ENCODE measurements at places on chromosomes 3 and 15. TPM values are rescaled to one million over a fixed set of nuclear protein-coding genes. Genes with fewer than 3 reads are reported as not detected.

- no peak for DNase-seq
Measured at GRCh38 chr3:146640361-146640760, 35.2 kb upstream of the PLSCR5 start.

DNA sequence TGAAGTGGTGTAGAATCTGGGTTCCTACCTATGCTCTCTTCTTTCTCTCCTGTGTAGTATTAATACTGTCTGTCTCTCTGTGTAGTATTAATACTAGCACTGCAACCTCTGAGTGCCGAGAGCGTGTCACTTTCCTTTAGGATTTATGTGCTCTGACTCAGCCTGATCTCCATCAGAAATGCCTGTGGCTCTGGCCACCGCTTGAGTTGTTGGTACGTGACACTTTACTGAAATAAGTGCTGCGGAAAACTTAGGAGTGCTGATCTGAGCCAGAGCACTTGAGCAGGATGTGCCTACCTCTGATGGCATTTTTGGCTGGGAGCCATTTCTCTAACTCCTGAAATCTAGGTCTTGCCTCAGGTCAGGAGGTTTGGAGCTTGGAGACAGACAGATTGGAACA is 807.4 kb downstream of the SQOR start:
- DNase-seq = no peak

- DNase-seq = no peak
Measured at GRCh38 chr15:62051166-62051565, 9.1 kb downstream of the VPS13C start.

DNA sequence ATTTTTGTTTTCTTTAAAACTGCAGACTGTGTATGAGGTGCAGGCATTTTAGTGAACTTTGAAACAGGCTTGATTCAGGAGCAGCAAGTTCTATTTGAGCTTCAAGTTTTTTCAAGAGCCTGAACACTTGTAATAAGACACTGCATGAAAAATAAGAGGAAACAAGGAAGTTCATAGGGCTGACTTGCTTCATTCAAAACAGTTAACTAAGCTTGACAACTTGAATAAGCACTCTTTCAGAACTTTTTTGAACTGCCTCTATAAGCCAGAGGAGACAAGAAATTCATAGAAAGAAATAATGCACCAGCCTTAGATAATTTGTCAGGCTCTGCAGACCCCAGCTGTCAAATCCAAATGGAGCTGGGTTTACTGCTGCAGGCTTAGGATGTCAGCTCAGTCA is 130.2 kb downstream of the SSR3 start:
- DNase-seq = no peak

Gene FAM107A
- 24.1 TPM for total RNA-seq

Gene CIDEC
- total RNA-seq = not detected

Data from uterus (tissue), 4 donors.